NCI-H345 (cell line): ENCODE measurements at places on chromosomes 12 and 14.
A peak's percentile ranks its signal among the peaks of the same experiment; 100 is the strongest.

DNA sequence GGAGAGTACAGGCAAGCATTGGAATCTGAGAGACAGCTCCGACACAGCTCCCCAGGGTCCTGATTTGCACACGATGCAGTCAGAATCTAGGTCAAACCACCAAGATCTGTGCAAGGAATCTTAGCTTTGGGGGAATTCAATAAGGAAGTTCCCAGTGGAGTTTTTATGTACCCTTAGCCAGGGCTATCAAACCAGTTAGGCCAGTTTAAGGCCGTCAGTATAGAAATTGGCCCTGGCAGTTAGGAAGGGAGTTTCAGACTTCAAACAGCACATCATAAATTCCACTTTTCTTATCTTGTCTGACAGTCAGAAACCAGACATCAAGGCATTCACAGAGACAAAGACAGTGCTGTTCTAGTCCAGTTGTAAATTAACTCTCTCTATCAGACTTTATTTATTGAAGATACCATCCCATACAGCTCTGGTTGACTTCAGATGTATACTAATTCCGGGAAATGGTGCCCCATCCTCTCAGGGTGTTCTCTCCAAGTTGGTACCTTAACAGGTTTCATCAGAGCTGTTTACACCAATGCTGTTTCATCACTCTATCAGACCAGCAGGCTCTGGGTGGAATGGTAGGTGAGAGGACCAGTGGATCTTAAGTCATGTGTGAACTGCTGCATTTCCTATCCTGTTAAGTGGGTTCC lies 157.5 kb upstream of the ATF7IP start:
- DNase-seq: peak; percentile 33

- DNase-seq: no peak
These were observed 472.4 kb downstream of the ATP23 start for GRCh38 chr12:58413794-58414193.

- no peak for DNase-seq
These were observed 18.9 kb upstream of the CRACR2A start for GRCh38 chr12:3771853-3772252.

DNA sequence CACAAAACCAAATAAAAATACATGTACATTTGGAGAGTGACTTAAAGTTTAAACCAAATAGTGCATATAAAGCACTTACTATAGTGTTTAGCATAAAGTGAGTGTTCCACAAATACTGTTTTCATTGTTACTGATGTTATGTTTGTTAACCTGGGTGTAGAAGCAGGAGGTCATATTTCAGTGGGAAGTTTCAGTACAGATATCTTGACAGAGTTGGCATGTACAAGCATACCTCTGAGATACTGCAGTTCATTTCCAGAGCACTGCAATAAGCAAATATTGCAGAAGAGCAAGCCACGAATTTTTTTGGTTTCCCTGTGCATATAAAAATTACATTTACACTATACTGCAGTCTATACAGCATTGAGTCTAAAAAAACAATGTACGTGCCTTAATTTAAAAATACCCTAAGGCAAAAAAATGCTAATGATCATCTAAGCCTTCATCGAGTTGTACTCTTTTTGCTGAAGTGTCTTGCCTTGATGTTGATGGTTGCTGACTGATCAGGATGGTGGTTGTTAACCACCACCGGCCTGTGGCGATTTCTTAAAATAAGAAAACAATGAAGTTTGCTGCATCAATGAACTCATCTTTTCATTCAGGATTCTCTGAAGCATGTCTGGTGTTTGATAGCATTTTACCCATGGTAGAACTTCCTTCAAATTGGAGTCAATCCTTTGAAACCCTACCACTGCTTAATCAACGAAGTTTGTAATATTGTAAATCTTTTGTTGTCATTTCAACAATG lies 361.1 kb upstream of the RPL10L start:
- DNase-seq: no peak

DNA sequence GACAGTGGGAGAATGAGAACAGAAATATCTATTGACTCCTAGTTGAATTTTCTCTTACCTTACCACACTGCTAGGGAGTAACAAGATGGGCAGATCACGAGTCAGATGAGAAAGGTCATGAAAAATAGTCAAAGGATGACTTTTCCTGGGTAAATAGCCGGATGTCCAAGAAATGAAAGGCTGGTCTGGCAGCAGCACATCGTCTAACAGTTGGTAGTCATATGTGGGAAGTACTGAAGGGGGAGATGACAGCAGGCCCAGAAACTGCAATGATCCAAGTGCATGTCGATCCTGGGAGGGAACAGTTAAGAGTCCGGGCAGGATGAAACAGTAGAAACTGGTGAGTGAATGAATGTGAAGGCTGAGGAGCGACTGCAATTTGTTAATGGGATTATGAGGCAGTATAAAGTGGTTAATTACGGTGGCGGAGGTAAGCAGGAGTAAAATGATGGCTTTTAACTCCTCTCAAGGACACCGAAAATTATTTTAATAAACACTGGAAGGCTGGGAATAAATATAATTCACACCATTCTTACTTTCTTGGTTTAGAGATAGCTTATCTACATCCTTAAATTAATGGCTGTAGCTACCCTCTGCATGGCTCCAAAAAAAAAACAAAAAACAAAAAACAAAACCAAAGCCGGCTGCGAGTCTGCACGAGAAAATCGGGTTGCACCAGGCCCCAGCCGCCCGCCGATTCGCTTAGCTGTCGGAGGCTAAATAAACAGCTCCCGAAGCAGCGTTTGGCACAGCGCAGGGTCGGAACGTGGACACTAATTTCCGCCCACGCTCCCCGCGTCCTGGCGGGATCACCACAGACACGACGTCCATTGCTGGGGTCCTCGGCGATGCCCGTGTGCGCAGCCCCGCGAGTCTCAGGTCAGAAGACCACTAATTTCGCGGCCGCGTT lies 1.0 kb upstream of the ERC1 start:
- DNase-seq: peak; percentile 45

GRCh38 chr14:91606851-91607250 lies 96.7 kb upstream of the PPP4R3A start:
- DNase-seq: no peak

DNA sequence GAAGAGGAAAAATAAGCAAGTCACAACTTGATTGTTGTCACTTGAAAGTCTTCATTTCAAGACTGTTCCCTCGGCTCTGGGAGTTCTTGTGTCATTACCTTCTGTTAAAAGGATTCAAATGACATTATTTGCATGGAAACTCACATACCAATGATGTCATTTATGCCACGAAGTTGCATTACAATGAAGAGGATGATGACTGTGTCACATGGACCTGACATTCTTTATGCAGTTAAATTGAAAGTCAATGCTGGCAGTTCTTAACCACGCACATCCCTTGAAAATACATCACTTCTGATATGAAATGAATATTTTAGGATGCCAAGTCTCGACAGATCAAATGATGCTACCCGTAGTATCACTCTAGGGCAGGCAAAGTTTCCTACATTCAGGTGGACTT lies 1069.5 kb downstream of the VRK1 start:
- DNase-seq: no peak

DNA sequence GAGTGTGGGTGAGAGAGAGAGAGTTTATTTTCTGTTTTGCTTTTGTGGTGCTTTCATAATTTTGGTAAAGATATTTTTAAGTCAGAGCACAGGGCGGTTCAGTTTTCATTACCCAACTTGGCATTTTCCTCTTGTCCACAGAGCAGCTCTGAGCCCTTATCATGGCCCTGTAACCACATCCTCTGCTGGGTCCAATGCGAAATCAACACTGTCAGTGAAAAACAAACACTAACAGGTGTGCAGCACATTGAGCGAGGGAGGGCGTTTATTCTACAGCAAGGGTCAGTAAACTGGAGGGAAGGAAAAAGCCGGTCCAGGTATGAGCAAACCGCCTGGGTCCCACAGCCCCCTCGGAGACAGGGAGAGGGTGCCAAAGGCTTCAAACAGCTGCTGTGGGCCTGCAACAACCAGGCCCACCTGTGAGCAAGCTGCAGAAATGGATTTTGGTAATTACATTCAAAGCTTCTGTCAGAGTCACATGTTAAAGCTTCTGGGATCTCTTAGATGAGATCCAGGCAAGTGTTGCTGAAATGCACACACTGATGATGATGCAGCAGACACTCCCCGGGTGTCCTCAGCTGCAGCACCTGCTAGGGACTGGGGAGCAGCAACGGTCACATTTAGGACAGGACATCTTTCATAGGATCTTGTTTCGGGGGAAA lies 132.7 kb upstream of the DYRK2 start:
- DNase-seq: peak; percentile 81

DNA sequence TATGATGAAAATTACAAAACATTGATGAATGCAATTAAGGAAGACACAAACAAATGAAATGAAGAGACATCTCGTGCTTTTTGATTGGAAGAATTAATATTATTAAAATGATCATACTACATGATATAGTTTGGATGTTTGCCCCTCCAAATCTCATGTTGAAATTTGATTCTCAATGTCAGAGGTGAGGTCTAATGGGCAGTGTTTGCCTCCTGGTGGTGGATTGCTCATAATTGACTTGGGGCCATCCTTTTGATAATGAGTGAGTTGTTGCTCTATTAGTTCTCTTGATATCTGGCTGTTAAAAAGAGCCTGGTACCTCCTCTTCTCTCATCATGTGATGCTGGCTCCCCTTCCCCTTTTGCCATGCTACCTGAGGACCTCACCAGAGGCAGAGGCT lies 56.7 kb downstream of the CD163L1 start:
- DNase-seq: no peak

DNA sequence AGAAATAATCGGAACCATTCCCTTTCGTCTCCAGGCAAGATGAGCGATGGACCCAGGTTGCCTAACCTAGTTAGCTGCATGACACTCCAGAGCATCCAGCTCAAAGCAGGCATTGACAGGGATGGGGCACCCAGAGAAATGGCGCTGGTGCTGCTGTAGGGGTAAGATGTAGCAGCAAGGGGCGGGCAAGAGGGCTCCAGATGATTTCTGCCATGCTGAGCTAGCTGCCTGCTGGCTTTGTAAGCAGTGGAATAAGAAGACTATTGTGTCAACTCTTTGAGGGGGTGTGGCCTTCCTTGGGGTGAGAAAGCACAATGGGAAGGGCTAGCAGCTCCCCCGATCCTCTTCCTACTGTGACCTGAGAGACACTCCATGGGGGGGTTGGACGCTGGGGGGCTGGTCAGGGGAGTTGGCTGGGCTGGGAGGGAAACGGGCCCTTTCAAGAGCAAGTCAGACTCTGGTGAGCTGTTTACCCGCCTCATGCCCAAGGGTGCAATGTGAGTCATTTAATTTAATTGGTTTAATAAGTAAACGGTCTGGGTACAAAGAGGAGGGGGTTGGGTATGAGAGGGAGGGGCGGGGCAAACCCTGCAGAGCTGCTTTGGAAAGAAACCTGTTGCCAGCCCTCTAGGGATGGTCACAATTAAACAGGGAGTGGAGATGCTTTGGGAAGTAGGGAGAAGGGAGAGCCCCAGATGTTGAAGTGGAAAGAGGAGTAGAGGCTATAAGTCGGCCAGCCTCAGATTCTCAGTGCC lies 50.5 kb downstream of the B4GALNT3 start:
- DNase-seq: peak; percentile 59

GRCh38 chr12:82504409-82504808 lies 146.1 kb downstream of the METTL25 start:
- DNase-seq: no peak

DNA sequence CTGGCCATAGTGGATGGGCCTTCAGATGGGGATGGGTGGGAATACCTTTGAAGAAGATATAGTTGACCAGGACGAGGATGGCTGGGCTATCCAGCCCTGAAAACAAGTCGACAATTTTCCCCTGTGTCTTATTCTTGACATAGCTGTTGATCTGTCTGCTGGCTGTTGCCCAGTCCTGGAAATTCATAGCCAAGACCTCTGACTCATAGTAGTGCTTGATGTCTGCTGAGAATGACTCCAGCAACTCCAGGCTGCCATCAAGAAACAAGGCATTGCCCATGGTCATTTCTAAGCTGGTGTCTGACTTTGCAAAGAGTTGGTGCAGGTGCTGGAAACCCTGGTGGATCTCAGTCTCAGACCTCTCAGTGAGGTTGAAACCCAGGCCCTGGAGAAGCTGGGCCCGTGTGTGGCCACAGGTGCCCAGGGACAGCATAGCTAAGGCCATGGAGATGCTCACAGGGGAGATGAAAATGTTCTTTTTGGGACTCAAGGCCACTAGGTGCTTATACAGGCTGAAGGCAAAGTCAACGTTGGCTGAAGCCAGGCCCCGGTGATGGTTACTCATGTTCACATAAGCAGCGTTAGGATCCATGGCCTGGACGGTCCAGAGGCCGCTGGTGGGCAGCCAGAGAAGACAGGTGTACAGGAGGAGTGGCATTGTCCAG lies 9.0 kb downstream of the SERPINA6 start:
- DNase-seq: no peak

- DNase-seq: no peak
These were observed 301.8 kb downstream of the AEBP2 start for GRCh38 chr12:19741132-19741489.

DNA sequence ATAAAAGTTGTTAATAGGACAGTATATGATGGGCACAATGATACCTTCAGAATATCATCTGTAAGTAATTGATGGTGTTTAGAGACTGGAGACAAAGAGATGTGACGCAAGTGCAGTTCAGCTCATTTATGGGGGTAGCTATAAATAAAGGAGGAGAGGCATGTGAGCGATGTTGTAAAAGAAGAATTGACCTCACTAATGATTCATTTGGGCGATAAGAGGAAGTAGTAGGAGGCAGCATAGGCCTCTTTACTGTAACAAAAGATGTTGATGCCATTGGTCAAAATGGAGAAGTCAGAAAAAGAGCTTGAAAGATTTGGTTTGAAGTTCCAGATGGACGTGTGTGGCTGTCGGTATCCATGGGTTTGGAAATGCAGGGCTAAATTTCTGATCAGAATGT lies 70.0 kb downstream of the FLRT2 start:
- DNase-seq: no peak

DNA sequence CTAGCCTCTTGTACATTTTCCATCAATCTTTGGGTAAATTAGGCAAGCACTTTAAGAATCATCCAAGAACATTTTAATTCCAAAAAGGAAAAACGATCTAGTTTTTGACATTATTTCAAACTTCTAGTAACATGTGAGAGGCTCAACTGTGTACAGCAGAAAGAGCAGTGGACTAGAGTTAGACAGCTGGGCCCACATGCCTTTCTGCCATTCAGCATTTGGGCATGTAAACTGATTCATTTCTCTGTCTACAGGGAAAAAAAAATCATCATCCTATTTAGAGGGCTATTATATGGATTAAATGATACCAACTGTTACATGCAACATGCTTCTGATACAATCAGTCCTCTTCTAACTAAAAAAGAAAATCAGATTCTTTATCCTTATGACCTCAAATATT lies 17.7 kb downstream of the ATP2B1 start:
- DNase-seq: no peak

GRCh38 chr14:79699206-79699605 lies 512.1 kb downstream of the DIO2 start:
- no peak for DNase-seq

DNA sequence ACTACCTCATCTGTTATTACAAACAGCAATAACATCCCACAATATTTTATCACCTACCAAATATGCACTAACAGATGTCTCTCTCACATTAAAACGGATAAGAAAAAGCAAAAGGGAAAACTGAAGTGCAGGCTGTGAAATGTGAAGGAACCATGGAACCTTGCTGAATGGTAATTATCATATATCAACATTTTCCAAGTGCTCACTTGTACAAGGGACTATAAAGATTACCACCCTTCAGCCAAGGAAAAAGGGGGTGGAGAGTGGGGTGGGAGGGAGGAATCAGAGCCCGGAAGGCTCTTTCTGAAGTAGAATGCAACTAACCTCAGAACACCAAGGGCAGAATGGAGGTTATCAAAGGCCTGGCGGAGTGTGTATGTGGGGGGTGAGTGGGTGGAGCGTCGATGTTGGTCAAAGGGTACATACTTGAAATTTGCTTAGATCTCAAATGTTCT lies 1.2 kb downstream of the SNX6 start:
- no peak for DNase-seq

GRCh38 chr12:67415473-67415872 lies 146.3 kb downstream of the CAND1 start:
- DNase-seq: peak; percentile 34

- no peak for DNase-seq
These were observed 97.2 kb upstream of the PSMC1 start for GRCh38 chr14:90159146-90159545.
